ENCODE measurements at places on chromosomes 11 and 22. TPM values are rescaled to one million over a fixed set of nuclear protein-coding genes. Genes with fewer than 3 reads are reported as not detected.

The TMEM184B gene
- 39.1 TPM for total RNA-seq

DNA sequence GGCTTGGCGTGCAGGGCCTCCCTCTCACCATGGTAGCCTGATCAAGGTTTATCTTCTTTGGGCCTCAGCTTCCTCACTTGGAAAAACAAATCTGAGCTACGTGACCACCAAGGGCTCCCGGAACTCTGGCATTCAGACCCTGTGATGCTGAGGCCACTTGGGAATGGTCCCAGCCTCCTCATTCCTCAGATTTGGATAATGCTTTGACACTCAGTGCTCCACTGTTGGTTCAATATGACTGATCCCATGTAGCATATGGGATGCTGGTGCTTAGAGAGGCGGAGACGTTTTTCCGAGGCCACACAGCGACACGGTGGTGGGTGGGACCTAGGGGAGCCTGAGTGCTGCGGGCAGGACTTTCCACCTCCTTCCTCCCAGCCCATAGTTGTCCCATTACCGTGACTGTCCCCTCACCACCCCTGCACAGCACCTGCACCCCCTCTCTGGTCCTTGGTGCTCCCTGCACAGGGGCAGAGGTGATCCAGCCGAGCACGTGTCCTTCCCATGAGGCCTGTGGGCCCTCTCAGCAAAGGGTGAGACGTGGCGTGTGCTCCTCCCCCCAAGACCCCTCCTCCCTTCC, 23.1 kb downstream of the MB start:
- no peak for DNase-seq

DNA sequence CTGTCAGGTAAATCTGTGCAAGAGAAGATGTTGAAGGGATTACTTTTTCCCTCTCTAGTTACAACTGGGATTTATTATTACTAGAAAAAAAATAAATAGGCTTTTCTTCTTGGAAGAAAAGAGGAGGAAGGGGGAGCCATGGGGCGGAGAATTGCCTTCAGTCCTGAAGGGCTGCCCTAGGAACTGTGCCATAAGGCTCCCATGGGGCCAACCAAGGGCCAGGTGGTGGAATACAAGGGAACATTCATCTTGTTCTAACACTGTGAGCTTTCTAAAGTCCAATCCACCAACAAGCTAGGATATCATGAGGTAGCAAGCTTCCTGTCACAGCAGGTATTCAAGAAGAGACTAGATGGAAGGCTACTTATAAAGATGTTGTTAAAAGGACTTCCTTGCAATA, 24.8 kb upstream of the NRIP3 start:
- no peak for DNase-seq

The DYNC2H1 gene
- 0.91 TPM for total RNA-seq

GRCh38 chr11:21177379-21177778, 508.0 kb downstream of the NELL1 start:
- no peak for DNase-seq

DNA sequence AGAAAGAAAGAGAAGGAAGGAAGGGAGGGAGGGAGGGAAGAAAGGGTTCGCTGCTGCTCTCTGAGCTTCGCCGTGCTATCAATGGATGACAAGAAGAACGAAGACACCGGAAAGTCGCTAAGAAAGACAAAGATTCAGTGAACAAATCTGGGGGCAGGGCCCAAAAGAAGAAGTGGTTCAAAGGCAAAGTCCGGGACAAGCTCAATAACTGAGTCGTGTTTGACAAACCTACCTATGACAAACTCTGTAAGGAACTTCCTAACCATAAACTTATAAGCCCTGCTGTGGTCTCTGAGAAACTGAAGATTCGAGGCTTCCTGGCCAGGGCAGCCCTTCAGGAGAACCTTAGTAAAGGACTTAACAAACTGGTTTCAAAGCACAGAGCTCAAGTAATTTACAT, 2.9 kb upstream of the TTLL1 start:
- DNase-seq = no peak

The TMEM121B gene
- 0.20 TPM for total RNA-seq

The MRGPRF gene
- not detected for total RNA-seq

The CRACR2B gene
- 1.3 TPM for total RNA-seq

The LAMTOR1 gene
- total RNA-seq = 70.2 TPM

DNA sequence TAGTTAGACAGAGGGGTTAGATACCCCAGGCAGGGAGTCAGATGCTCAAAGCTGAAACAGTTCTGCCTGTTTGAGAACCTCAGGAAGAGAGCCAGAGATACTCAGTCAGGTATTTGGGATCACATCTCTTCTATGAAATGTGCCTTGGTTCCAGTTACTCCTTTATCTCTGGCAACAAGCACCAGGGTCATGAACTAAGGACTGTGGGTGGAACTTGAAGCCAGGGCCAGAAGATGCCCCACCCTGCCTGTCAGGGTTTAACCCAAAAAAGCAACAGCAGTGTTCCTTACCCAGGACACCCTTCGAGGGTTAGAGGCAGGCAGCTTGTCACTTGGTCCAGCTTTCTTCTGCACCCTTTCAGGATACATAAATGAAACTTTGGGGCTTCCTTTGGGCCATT, 15.0 kb upstream of the WT1 start:
- DNase-seq = no peak

DNA sequence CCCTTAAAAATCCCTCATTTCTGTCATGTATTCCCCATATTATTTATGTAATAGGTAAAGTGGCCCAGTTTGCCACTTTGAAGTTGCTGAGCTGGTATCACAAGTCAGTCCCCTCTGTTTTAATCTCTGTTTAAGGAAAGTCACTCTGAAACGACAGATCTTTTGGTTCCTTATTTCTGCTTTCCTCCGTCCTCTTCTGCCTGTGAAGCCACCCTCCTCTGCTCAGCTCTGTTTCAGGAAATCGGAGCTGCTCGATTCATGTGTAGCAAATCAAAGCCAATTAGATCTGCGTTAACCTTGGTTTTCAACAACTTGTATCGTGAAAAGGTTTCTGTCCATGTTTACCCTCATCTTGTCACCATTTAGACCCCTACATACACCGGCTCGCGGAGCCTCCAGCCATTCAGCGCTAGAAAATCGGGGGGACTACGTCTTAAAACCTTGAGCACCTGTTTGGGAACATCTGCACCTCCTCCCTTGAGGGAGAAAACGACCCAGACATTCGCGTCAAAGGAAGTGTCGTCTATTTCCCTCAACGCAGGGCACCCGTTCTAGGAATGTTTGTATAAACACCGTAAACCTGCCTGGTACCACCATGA, 576 bp upstream of the SC5D start:
- DNase-seq = no peak

DNA sequence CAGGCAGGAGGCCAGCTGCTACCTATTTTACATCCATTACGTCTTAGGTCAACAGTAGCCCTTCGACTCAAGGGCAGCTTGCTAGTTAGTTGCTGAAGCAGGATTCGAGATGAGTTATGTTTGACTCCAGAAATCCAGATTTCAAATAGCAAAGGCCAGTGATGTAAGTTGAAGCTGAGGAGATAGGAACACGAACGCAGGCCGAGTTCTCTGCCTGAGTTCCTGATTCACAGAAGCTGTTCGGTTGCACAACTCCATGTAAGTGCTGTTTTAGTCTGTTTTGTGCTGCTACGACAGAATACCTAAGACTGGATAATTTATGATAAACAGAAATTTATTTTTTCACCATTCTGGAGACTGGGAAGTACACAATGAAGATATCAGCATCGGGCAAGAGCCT, 111.2 kb downstream of the SLC1A2 start:
- no peak for DNase-seq

The C11orf97 gene
- not detected for total RNA-seq

GRCh38 chr11:2094354-2095197, 44.6 kb downstream of the IGF2 start:
- DNase-seq = no peak

The HBG1 gene
- not detected for total RNA-seq

GRCh38 chr22:25722626-25723025, 19.4 kb upstream of the MYO18B start:
- DNase-seq = no peak

- no peak for DNase-seq
Measured at GRCh38 chr11:88418508-88418907, 81.0 kb upstream of the CTSC start.

DNA sequence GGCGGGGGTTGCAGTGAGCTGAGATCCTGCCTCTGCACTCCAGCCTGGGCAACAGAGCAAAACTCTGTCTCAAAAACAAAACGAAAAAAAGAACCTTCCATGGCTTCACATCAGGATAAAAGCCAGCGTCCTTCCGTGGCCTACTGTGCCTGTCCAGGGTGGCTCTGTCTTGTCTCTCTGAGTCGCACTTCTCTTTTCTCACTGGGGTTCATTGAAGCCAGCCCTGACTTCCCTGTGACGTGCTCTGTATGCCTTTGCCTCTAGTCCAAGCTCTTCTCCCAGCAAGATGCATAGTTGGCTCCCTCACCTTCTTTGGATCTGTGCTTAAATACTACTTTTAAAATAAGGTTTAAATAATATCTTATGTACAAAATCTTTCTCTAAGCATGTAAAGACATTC, 11.6 kb downstream of the ATXN10 start:
- DNase-seq = no peak

- no peak for DNase-seq
Measured at GRCh38 chr11:15675683-15676082, 561.0 kb downstream of the INSC start.

- DNase-seq = no peak
Measured at GRCh38 chr22:35894937-35895708, 133.5 kb downstream of the RBFOX2 start.

The CCDC81 gene
- 1.3 TPM for total RNA-seq

GRCh38 chr11:128701936-128702335, 8.1 kb downstream of the FLI1 start:
- no peak for DNase-seq

The CCDC83 gene
- not detected for total RNA-seq

DNA sequence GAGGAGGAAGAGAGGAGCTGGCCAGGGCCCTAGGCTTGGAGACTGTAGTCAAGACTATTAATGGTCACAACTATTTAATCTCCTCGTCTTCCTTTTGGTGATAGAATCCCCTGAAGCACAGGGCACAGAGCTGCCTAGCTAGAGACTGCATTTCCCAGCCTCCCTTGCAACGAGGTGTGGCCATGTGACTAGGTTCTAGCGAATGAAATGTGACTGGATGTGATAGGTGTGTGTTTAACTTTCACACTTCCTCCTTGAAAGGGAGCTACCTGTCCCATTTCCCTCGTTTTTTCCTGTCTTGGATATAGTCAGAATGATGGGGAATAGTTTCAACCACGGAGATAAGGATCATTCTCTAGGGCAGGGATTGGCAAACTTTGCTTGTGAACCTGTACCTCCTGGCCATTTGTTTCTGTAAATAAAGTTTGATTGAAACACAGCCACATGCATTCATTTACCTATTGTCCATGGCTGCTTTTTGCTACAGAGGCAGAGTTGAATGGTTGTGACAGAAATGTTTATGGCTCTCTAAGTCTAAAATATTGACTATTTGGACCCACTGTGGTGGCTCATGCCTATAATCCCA, 313.5 kb downstream of the MIAT start:
- no peak for DNase-seq

All from activated T-helper 1 cell treated with anti-CD3 and anti-CD28 coated beads, Interleukin-12 subunit alpha, Interleukin-12 subunit beta, Interleukin-2, Interleukin-4 antibody, amounts not matched to agents 30 ng/mL and 10 ng/mL and 1 ng/mL, durations not matched to agents 14 hours and 24 hours and 36 hours (primary cell).